GM23248 (cell line): ENCODE measurements at places on chromosomes 7 and 10. TPM values are rescaled to one million over a fixed set of nuclear protein-coding genes. Genes with fewer than 3 reads are reported as not detected.

GRCh38 chr7:116798232-116798631 lies 64.2 kb upstream of the CAPZA2 start:
- peaks cover 48% of the 10 kb centered on the region for H3K4me1 ChIP-seq
- 0 out of 2 replicates have a peak, but pooled peaks cover 15% of the 10 kb centered on the region for H3K36me3 ChIP-seq
- no peaks in the 10 kb centered on the region for H3K27me3 ChIP-seq
- DNase-seq: no peak

DNA sequence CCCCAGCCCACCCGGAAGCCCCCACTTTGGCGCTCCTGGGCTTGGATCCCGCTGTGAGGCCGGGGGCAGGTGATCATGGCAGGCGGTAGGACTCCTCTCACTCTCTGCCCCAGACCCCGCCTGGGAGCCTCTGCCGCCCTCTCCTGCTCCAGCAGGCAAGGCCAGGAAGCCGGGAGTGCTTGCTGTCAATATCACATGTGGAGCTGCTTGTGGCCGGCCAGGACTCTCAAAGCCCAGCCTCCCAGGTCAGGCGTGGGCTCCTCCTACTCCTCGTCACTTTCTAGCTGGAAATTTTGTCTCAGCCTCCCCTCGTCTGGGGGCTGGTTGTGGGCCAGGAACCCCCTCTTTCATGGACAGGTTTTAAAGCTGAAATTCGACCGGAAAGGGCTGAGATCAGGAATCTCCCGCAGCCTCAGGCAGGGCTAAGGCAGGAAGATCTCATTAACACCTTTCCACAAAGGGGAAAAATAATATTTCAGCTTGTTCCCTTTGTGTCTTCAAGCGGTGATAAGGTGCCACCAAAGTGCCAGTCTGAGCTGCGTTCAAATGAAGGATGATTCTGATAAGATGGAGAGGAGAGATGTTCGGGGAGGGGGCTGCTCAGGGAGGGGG lies 273.6 kb upstream of the PODXL start:
- DNase-seq: peak; percentile 16
- H3K36me3 ChIP-seq: no peaks in the 10 kb centered on the region
- H3K27me3 ChIP-seq: peaks cover 18% of the 10 kb centered on the region

GRCh38 chr10:116654816-116655215 lies 34.1 kb downstream of the PNLIPRP2 start:
- H3K27me3 ChIP-seq: no peaks in the 10 kb centered on the region; the same call in none of the 2 replicates
- H3K4me3 ChIP-seq: no peak overlapping the region
- H3K27ac ChIP-seq: no peak overlapping the region
- no peak for DNase-seq
- H3K4me1 ChIP-seq: no peaks in the 10 kb centered on the region

IGF2BP3 gene
- 7.0 and 7.6 TPM in 2 replicates for polyA plus RNA-seq

FMC1 gene
- 30.4 and 35.1 TPM in 2 replicates for polyA plus RNA-seq

DNA sequence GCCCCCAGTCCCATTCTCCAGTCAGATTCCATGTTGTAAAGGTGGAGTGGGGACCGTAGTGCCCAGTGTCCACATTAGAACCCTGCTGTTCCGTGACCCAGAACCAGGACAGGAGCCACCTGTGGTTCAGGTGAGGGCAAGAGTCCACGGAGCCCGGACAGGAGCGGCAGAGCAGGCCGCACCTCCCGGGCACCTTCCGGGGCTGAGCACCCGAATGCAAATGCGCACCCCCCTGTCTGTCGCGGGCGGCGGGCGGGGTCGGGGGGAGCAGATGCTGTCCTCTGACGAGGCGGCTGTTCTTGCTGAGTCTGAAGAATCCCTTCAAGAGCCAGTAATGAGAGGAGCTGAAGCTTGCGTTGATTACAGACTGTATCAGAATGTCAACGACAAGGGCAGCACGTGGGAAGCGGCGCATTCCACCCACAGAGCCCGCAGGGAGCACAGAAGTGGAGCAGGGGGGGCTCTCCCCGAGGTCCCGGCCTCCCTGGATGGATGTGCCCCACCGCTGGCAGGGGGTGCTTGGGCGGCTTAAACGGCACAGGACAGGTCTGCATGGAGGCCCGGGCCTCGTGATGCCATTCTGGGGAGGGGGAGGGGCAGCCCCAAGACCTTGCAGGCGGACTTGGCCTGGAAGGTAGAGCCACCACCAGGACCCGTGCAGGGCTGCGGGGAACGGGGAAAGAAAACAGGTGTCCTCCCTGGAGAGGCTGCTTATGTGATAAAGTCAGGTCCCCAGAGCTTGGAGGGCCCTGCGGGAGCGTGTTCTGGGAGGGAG lies 407.5 kb upstream of the RNF32 start:
- no peaks in the 10 kb centered on the region for H3K36me3 ChIP-seq
- no peak for DNase-seq
- no peaks in the 10 kb centered on the region for H3K4me1 ChIP-seq
- H3K27ac ChIP-seq: no peak overlapping the region
- no peak overlapping the region for H3K4me3 ChIP-seq

GSTO2 gene
- polyA plus RNA-seq: 2.2 TPM in 2 replicates

- H3K36me3 ChIP-seq: peaks cover 59% of the 10 kb centered on the region
- H3K27me3 ChIP-seq: no peaks in the 10 kb centered on the region
- H3K4me3 ChIP-seq: peak overlapping the region; percentile 16; the same call in 1 of the 2 replicates
- no peak for DNase-seq
- peaks cover 50% of the 10 kb centered on the region for H3K4me1 ChIP-seq
These were observed 7.5 kb downstream of the SAR1A start for GRCh38 chr10:70162892-70163201.

HABP2 gene
- polyA plus RNA-seq: not detected in 2 replicates

- no peaks in the 10 kb centered on the region for H3K27me3 ChIP-seq
- H3K27ac ChIP-seq: no peak overlapping the region
- DNase-seq: no peak
These were observed 361.0 kb upstream of the ZMIZ1 start for GRCh38 chr10:78707745-78708144.

SORCS3 gene
- not detected in 2 replicates for polyA plus RNA-seq

DNA sequence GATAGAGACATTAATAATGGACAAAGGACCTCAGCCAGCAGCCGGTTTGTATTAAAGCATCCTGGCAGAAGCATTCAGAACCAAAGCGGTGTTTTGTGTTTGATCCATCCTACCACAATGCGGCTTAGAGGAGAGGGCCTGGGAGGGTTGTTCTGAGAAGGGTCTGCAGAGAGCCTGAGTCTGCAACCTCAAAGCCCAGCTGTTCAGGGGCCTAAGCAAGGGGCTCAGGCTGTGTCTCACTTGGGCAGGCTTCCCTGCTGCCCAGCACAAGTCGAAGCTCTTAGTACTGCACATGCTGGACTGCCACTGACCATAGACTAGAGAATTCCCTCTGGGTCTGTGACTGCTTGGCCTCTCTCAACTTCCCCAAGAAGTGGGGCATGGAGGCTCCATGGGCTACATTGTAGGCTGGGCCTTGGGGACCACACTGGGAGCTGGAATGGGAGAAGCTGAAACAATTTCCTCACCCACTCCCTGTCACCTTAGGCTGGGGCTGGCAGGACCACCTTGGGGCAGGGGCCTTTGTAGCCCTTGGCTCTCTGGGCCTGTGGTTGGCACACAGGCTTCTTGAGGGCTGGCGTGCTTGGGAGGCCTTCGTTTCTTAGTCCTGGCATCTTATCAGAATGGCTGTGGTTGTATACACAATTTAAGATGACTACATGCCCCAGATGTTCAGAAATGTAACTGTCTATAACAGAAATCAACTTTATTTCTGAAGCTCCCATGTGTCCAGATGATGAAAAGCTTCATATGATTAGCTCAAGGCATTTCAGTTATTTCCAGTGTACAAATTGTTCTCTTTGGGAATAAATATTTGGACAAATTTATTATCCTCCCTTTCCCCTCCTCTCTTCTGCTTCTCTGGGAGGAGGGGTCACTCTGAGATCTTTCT lies 44.5 kb downstream of the LRRC18 start:
- peak; percentile 13 for DNase-seq

GRCh38 chr10:87511526-87511925 lies 6.8 kb downstream of the MINPP1 start:
- peaks cover 37% of the 10 kb centered on the region for H3K36me3 ChIP-seq
- no peak overlapping the region for H3K4me3 ChIP-seq
- H3K27ac ChIP-seq: no peak overlapping the region
- no peaks in the 10 kb centered on the region for H3K27me3 ChIP-seq
